ENCODE measurements at places on chromosomes 4 and X.
A peak's percentile ranks its signal among the peaks of the same experiment; 100 is the strongest.

- peak; percentile 76 for DNase-seq
These were observed 36.0 kb upstream of the CD99L2 start for GRCh38 chrX:150934453-150934852.

DNA sequence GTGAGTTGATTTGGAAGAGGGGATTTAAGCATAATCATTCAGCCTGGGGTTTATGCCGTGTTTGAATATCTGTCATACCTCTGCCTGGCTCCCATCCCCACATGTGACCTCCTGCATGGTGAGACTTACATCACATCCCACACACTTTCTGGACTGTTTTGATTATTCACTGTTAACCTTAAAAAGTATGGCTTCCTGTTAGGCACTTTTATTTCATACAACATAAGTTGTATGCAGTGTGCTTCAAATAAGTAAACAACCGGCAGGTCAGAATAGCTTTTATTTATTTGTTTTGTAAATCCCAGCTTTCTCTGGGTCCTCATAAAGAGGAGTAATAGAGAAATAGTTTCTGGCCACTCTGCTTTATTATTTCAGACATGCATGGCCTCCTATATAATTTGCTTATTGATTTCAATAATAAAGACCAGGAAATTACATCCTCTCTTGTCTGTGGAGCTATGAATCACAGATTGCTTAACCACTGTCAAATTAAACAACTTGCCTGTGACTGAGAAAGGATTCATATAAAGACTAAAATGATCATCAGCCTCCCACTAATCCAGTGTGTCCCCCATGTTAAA lies 376.8 kb upstream of the ZFP42 start:
- DNase-seq = peak; percentile 72

DNA sequence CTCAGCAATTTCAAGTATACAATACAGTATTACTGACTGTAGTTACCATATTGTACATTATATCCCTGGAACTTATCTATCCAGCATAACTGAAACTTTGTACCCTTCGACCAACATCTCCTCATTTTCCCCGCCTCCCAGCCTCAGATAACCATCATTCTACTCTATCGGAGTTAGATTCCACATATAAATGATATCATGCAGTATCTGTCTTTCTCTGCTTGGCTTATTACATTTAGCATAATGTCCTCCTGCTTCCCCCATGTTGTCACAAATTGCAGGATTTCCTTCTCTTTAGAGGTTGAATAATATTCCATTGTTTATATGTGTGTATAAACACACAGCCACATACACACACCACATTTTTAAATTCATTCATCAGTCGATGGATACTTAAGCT lies 218.1 kb downstream of the MAML3 start:
- DNase-seq = no peak

DNA sequence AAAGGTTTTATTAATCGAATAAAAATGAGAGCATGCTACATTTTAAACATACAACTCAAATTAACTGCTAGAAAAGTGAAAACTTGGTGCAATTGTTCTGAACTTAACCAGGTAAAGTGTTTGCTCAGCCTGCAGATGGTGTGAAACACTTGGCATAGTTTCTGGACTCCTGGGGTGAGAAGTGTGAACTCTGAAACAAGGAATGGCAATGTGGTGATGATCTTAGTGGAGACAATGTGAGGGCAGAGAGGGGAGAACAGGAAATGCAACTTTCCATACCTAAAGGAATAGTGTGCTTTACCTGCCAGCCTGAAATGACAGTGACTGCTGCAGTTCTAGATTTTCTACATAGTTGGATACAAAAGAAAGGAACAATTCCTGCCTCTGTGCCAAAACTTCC lies 57.4 kb downstream of the CCSER1 start:
- no peak for DNase-seq

GRCh38 chrX:53291596-53291995 lies 10.2 kb upstream of the IQSEC2 start:
- no peak for DNase-seq

DNA sequence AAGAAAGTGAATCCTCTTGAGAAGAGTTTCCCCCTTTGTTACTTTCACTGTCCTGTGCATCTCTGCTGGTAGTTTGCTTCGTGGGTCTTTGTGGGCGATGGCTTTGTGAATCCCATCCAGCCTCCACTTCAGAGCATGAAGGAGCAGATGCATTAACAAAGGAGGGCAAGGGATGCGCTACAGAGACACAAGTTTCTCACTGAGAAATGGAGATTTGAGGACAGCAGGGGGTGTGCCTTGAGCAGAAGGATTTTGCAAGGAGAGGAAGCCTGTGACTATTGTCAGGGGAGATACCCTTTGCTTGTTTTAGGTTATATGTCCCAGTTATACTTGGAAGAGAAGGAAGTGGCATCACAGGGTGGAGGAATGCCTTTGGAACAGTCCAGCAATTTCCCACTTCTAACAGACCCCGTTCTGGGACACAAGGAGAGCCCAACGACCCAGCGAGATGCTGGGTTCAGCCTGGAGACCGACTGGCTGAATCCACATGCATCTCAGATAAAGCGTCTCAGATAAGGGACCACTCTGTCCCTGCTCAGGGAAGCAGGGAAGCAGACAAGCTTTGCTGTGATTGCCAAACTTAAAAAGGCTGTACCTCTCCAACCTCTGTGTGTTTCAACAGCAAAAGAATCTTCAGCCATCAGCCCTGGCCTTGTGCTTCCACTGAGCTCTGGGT lies 314.6 kb upstream of the GATB start:
- DNase-seq = no peak

DNA sequence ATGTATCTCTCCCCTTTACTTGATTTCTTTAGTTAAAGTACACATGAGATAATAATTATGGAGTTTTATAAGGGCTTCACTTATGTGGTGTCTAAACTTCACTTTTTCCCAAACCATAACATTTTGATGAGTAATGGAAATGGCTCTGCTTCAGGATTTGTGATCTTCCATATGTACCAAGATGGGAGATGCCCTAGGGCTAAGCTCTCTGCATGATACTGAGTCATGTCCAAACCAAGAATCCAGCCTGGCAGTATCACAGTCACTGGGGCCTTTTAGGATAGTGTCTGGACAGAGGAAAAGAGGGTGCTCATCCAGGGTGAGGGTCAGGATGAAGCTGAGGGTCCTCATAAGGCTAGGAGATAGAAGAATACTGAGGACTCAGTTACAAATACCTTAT lies 47.9 kb upstream of the PAGE3 start:
- no peak for DNase-seq

DNA sequence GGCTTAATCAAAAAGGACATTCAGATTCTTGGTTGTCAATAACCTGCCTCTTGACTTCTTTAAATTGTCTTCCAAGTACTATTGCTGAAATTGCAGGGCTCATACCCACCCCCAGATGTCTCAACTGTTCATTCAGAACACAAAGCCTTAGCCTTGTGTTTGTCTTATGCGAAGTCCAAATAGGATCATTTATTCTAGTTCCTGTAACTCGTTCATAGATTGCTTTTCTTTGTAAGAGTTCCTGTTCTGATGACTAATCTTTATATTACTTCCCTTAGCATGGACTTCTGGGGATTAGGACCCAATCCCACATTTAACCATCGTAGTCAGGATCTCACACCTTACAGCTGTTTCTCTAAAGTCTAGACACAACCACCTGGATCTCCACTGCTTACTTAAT lies 226.0 kb downstream of the VEGFC start:
- no peak for DNase-seq

DNA sequence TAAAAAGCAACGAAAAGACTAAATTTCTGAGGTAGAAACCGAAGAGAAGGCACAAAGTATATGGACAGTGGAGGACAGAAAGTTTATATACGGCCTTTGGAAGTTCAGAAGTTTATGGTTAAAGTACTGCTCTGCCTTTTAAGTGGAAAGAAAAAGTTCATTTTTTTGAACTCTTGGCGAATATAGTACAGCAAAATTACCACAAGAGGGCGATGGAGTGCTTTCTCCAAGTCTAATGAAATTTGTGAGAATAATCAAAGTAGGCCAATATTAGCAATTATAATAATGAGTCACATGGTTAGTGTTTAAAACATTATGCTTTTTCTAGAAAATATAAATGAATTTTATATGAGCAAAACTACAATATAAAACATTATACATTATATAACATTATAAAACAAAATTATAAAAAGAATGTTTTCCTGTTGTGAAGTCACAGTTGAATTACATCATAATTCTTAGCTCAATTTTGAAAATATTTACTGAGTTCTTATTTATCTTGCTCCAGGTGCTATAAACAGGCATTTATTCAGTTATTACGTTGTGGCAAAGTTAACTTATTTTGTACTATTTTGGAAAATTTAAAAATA lies 136.2 kb upstream of the BMPR1B start:
- peak; percentile 75 for DNase-seq

- DNase-seq = peak; percentile 57
These were observed 364.8 kb downstream of the PCDH10 start for GRCh38 chr4:133513901-133514300.

GRCh38 chr4:1945124-1945895 lies 63.5 kb downstream of the NELFA start:
- DNase-seq = no peak

GRCh38 chr4:38764277-38764676 lies 18.5 kb downstream of the TLR10 start:
- DNase-seq = no peak

- no peak for DNase-seq
These were observed 8.4 kb downstream of the MSL3 start for GRCh38 chrX:11766487-11766886.

DNA sequence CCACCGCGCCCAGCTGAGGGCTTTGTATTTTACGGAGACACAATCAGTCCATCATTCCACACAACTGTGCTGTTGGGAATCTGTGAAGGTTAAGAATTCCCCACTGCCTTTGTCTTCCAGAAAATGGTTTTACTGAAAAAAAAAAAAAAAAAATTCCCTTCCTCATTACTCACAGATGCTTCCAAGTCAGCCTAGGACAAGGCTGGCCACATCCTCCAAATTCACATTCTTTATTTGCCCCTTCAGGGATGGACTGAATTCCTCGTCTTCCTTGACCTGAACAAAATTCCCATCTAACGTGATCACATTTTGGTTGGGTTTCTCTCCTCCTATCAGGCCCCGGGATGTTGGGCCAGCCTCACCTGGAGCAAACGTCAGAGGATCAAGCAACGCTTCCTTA lies 130.3 kb downstream of the DHRSX start:
- no peak for DNase-seq

DNA sequence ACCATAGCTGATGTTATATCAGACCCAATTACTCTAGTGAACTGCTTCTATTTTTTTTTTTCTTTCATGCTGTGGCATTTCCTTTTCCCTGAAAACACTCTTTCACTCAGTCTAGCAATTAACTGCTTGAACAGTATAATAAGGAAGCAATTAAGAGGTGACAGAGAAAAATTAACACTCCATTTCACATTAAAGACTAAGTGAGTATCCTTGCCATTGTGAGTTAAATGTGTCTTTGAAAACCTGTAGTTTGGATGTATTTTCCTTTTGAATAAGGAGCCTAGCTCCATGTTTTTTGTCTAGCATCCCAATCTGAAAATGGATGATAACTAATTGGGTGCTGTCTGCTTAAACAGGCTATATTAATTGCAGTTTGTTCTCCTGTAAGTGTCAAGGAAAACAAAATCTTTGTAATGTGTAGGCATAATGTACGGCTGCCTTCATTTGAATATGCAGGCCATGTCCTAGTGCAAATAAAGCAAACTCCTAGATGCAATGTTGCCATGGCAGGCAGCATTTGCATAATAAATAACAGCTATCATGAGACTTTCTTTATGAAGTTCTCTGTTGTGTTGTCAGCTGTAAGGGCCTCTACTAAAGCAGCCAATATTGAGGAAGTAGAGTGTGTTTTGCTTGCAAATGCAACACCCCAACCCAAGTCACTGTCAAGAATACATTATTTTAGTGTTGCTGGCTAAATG lies 416.7 kb downstream of the ZIC3 start:
- DNase-seq = no peak

DNA sequence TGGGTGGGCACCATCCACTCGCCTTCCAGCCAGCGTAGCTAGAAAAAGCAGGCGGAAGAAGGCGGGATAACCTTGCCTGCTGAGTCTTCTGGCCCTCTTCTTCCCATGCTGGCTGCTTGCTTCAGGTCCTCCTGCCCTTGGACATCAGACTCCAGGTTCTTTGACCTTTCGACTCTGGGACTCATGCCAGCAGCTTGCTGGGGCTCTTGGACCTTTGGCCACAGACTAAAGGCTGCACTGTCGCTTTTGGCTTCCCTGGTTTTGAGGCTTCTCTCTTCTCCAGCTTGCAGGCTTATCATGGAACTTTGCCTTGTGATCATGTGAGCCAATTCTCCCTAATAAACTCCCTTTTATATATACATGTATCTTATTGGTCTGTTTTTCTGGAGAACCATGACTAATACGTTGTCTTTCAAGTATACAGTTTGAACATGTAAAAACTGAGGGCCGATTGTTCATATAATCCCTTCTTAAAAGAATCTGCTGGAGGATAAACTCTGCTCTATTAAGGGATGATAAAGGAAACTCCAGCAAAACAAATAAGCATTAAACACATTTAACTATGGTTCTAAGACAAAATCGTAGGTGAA lies 116.6 kb upstream of the LCORL start:
- no peak for DNase-seq

- no peak for DNase-seq
These were observed 7.1 kb downstream of the EPGN start for GRCh38 chr4:74315376-74315775.

GRCh38 chr4:56976837-56977320 lies 527 bp downstream of the NOA1 start:
- DNase-seq = peak; percentile 13

GRCh38 chrX:65674204-65674893 lies 6.9 kb downstream of the MSN start:
- no peak for DNase-seq

- no peak for DNase-seq
These were observed 29.7 kb downstream of the BMX start for GRCh38 chrX:15530318-15530717.

DNA sequence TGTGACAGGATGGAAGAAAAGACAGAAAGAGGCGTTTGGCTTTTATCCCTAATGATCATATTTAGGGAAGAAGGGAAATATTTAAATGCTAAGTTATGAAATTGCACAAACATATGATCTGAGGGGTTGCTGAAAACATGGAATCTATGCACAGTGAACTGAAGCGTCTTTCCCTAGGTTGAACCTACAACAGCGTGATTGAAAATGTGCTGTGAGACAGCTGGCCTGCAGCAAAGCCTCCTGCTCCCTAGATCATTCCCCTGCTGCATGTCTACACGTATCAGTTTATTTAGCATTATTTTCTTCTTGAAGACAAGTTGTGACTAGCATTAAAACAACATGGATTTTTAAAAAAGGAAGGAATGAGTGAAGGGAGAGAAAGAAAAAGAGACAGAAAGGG lies 272.5 kb upstream of the TRAM1L1 start:
- DNase-seq = no peak

GRCh38 chrX:23656091-23656490 lies 11.2 kb upstream of the PRDX4 start:
- DNase-seq = peak; percentile 14

- peak; percentile 10 for DNase-seq
These were observed 6.6 kb downstream of the LANCL3 start for GRCh38 chrX:37578045-37578444.

All from choroid plexus epithelial cell (primary cell).